ENCODE measurements at places on chromosomes 4 and X. TPM values are rescaled to one million over a fixed set of nuclear protein-coding genes. Genes with fewer than 3 reads are reported as not detected.

DNA sequence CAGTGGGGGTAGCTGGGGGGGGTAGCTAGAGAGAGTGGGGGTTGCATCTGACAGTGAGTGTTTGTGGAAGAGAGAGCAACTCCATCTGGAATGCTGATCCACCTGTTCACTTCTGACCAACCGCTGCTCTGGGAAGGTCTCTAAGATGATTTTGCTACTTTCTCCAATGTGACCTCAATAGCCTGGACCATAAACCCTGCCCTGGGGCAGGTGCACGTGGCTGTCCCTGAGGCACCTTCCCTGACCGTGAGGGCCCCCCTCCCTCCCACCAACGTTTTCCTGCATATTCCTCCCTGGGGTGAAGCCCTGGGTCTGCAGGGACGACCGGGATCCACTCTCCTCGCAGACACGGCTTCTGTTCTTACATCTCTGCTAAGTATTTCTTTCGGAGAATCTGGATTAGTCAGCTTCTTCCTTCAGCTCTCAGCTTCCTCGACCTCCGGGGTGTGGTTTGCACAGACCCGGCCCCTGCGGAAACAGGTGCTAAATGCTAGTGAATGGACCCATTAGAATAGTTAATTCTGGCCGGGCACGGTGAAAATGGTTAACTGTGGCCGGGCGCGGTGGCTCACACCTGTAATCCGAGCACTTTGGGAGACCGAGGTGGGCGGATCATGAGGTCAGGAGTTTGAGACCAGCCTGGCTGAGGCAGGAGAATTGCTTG, 21.4 kb upstream of the PLCXD1 start:
- DNase-seq = no peak

DNA sequence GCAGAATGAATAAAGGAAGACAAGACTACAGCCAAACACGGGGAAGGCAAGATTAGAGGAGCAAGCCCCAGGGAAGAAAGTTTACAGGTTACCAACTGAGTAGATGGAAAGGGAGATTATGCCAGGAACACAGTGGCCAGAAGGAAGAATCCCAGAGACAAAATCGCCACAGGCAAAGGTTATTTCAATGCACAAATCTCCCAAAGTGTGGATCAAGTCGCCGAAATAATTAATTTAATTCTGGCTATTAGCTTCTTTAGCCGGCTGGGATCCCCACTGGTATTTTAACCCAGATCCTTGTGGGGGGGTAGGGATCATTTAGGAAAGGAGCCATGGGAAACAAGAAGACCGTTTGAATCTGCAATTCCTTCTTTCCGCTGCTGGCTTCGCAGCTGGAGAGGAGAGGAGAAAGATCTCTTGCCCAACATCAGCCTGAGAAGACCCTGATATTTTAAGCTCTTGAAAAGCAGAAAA, 171.0 kb downstream of the DHX15 start:
- no peak for DNase-seq

GRCh38 chr4:61772126-61772525, 572.0 kb downstream of the ADGRL3 start:
- DNase-seq = no peak

DNA sequence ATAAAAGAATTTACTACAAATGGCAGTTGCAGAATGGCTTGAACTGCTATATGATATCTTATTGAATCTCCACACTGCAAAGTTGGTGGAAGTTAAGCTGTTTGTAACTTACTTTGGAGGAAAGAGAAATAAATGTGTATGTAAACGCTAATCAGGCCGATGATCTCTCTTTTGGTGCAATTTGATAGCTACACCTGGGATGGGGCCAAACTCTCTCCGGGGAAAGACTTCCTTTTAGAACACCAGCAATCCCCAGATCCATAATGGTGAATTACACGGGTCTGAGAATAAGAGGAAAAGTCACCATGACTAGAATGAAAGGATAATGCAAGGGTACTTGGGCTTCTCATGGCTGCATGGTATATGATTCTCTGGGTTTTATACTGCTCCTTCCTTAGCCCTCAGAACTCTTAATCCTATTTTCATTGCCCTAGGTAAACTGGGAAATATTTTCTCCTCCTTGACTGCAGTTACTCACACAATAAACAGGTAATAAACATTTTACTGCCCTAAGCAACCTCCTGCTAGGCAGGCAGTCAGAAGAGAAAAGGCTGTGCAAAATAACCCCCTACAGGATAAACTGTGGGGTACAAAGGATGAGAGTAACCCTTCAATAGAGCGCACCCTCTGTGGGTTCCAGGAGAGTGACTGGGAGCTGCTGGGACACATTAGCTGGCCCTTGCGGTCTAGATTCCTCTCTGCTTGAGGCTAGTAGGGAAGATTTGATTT, 109.3 kb downstream of the MGST2 start:
- DNase-seq = no peak

DNA sequence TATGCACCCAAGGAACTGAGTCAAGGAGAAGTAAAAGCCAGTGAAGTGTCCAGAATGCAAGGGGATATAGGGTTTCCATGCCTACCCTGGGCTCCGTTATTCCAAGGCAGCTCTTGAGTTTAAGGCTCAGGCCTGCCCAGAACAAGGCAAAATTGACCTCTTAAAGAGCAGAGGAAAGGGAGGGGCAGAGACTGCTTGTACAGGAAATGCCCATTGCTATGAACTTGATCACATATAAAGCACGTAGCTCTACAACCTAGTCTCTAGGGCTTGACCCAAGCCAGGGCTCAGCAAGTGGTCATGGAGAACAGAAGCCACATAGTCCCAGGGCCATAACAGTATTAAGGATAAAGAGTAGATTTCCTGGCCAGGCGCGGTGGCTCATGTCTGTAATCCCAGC, 58.2 kb upstream of the MSN start:
- DNase-seq = no peak

DNA sequence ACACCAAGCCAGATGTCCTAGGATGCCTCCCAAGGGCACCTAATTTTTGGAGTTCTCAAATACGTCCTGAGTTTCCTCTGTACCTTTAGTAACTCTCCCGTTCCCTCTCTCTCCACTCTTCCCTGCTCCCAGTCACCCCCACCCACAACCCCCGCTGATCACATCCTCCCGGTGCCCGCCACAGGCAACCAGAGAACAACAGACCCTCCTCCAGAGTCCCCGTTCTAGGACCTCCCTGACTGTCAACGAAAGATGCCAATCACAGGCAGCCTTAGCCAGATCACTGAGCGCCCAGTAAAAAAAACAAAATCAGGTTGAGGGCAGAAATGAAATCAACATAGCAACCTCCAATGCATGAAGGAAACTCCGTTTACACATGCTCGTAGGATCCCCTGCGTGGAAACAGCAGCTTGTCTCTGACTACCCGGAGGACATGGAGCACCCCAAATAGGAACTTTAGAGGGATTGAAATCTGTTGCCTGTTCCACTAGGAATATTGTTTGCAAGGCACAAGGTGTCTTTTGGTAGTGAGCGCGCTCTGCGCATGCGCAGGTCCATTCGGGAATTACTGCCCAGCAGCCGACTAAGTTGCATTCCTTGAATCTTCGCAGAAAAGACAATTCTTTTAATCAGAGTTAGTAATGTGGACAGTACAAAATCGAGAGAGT, at the start of gene GABRB1:
TSS of gene GABRB1 (plus strand) at position 557 of the 668 bp plus-strand sequence.
- peak; percentile 70 for DNase-seq

- no peak for DNase-seq
These were observed 30.9 kb downstream of the PAGE2 start for GRCh38 chrX:55119712-55120111.

DNA sequence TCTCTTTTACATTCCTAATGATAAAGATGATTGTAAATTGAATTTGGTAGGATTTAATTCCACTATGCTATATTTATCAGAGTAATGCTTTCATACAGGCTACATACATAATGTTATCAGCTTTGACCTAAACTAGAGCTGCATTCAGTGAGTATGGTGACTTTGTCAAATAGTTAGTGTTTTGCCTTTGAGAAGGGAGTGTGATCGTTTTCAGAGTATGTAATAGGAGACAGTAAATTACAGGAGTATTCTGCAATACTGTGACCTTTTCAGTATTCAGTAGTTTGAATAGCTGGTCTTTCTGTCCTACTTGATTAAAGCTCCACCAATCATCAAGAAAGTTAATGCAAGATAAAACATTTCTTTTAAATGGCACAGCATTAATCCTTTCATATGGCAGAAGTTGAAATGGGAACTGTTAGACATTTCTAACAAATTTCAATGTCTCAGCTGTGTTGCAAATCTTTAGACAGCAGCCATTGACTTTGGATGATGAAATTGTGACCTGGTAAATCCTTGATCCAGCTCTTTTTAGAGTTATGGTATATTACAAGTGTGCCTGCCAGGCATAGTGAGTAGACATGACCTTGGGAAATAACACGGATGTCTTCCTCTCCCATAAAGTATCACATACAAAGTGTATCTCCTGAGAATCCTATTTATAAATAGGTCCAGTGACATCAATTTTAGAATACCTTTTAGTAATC, 455.3 kb downstream of the KCTD8 start:
- DNase-seq = no peak

Gene ADAM29
- total RNA-seq = not detected

Gene LAMTOR3
- total RNA-seq = 34.1 TPM

Gene ANKRD50
- total RNA-seq = 38.4 TPM

Gene PAGE5
- not detected for total RNA-seq

All from sciatic nerve (tissue), 2 donors.